Activated naive CD4-positive, alpha-beta T cell treated with anti-CD3 and anti-CD28 coated beads, Interleukin-2, amount 50 U/mL, for 72 hours (primary cell): ENCODE measurements at places on chromosomes 4 and X. TPM values are rescaled to one million over a fixed set of nuclear protein-coding genes. Genes with fewer than 3 reads are reported as not detected.

GRCh38 chr4:60648774-60649173 is 551.4 kb upstream of the ADGRL3 start:
- no peak for DNase-seq

GRCh38 chr4:187184508-187184907 is 460.9 kb upstream of the FAT1 start:
- DNase-seq, result no peak

- no peak for DNase-seq
Measured at GRCh38 chr4:113404841-113405240, 355.4 kb downstream of the ANK2 start.

DNA sequence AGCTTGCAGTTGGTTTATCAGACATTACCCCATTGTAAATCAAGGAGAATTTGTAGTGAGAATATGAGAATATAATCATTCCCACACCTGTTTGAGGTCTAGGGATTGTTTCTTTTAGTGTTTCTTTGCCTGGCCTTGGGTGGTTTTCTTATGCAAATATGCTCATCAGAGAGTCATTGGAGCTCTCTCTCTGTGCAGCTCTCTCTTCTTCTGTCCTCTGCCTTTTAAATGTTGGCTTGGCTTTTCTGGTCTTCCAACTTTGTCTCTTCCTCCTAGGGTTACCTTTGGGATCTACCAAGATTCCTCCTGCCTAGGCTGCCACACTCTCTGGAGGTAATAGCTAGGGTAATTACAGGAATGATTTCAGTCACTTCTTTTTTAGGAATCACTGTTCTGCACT is 102.3 kb upstream of the ARSJ start:
- DNase-seq, result no peak

GRCh38 chr4:59881632-59882031 is 1318.5 kb upstream of the ADGRL3 start:
- DNase-seq, result no peak

- DNase-seq, result no peak
Measured at GRCh38 chr4:170773709-170774273, 684.0 kb upstream of the AADAT start.

TRIM75 gene
- not detected for total RNA-seq

ASB5 gene
- not detected for total RNA-seq

GIMD1 gene
- not detected for total RNA-seq
